ENCODE measurements at places on chromosomes 11 and 22. TPM values are rescaled to one million over a fixed set of nuclear protein-coding genes. Genes with fewer than 3 reads are reported as not detected.

DNA sequence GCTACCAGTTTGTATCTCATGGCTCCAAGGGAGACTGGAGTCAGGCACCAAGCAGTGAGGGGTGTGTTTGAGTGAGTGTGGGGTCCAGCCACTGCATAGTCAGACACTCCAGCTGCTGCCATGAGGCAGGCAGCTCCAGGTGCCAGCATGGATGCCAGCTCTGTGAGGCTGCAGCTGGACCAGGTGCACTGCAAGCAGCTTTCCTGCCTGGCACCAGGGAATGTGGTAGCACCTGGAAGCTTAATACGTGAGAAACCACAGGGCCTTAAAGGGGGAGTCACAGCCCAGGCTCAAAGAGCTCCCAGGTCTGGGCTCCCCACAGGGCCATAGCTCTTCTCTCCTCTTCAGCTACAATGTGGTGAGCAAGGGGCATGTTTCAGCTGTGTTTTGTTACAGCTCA is 817.8 kb upstream of the LUZP2 start:
- no peak for DNase-seq

DNA sequence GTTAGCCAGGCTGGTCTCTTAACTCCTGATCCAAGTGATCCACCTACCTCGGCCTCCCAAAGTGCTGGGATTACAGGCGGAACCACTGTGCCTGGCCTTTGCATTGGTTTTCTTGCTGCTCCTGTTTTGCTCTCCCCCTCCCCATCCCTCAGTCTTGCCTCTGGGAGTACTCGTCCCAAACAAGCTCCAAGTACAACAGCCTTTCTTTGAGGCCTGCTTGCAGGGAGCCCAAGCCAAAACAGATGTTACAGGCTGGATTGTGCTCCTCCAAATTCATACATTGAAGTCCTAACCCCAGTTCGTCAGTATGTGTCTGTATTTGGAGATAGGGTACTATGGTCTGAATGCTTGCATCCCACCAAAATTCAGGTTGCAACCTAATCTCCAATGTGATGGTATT is 8.6 kb downstream of the IGLL1 start:
- DNase-seq, result no peak

DNA sequence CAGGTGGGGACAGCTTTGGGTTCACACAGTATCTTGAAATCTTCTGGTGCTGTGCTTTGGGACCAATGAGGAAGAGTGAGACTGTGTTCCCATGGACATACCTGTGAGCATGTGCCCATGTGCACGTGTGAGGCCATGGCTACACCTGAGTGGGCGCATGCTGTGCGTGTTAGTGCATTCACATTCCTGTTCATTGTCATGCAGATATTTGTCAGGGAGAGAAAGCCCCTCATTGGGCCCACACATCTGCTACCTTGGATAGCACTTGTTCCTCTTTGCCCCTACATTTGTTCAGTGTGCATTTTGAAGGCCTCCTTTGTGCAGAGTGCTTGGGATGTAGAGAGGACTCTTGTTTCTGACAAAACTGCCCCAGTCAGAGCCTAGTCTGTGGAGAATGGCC is 154.3 kb upstream of the E2F8 start:
- DNase-seq, result no peak

DNA sequence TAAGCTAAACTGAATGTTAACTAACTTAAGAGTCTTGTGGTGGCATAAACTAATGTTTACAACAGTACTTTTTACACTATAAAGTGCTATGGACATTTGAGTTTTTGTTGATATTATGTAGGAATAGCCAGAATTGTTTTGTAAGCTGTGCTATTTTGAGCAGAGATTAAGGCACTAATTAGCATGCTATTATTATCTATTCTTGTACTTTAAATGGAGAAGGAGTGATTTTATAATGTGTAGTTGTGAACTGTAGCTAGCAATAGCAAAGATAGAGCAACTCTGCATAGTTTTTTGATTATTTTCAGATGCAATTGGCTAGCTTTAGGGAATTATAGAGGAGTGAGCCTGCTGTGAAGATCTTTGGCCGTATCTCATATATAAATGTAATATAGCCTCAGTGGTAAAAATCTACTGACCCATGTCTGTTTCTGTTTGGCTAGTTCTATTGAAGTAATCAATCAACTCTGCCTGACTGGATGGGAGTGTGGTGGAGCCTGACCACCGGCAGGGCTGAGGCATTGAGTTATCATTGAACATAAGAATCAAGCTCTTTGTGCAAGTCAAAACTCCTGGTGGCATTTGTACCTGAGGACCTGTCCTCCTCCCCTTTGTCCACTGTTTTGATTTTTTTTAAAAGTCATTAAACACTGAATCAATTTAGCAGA is 34.3 kb downstream of the NCAM1 start:
- no peak for DNase-seq

GRCh38 chr11:18352581-18352980 is 30.2 kb downstream of the GTF2H1 start:
- DNase-seq, result no peak

DNA sequence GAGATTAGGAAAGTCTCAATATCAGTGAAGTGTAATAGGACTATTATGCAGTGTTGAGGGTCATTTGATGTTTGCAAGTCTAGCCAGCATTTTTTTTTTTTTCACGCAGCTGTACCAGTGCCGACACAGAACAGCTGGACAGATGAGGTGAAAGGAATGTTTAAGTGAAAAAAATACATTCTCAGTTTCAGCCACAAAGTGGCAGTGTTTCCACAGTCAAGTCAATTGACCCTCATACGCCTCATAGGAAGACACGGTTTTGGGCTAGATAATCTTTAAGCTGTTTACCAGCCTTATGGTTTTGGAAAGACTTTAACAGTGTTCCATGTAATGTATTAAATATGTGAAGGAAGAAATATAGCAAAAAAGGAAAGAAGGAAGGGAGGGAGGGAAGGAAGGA is 349.9 kb upstream of the ANO3 start:
- DNase-seq, result no peak

- DNase-seq, result no peak
Measured at GRCh38 chr22:43269646-43270045, 73.5 kb downstream of the SCUBE1 start.

DNA sequence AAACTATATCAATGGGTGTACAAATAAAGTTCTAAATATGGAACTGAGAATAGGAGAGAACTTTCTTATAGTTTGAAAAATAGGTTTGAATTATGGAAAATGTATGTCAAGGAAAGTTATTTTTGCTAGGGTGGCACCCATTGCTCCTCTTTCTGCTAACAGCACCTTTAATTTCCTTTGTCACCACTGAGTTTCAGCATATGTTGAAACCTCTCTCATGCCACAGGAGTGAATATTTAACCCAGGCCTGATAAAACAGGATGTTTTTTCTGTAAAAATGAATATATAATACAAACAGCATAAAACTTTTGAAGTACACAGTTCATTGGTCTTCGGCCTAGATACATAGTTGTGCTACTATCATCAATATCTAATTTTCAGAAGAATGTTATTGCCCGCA is 385.5 kb upstream of the ANO5 start:
- DNase-seq, result no peak

DNA sequence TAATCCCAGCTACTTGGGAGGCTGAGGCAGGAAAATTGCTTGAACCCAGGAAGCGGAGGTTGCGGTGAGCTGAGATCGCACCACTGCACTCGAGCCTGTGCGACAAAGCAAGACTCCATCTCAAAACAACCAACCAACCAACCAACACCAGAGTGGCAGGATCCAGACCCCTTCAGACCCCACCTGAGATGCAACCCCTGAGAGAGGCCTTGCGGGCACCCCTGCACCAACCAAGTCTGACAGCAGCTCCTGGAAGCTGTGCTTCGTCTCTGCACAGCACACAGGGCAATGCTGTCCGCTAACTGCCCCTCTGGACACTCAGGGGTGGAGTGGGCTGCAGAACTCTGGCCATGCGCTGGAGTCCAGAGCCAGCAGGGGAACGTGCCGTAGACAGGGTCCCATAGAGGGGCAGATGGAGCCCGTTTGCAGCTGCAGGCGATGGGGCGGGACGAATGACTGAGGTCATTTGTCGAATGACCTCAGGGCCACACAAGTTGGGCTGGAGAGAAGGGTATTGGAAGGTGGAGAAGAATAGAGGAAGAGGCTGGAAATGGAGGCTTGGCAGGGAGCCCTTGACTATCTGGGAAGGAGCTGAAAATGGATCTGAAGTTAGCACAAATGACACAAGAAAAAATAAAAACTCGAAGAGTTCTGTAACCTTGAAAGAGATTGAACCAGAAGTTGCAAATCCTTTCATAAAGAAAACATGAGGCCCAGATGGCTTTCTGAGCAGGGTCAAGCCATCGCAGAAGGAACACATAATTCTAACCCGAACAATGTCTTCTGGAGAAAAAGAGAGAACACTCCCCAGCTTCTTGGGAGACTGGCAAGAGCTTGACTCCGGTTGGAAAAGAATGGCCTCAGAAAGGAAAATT is 199.7 kb downstream of the CTTN start:
- DNase-seq, result no peak

DNA sequence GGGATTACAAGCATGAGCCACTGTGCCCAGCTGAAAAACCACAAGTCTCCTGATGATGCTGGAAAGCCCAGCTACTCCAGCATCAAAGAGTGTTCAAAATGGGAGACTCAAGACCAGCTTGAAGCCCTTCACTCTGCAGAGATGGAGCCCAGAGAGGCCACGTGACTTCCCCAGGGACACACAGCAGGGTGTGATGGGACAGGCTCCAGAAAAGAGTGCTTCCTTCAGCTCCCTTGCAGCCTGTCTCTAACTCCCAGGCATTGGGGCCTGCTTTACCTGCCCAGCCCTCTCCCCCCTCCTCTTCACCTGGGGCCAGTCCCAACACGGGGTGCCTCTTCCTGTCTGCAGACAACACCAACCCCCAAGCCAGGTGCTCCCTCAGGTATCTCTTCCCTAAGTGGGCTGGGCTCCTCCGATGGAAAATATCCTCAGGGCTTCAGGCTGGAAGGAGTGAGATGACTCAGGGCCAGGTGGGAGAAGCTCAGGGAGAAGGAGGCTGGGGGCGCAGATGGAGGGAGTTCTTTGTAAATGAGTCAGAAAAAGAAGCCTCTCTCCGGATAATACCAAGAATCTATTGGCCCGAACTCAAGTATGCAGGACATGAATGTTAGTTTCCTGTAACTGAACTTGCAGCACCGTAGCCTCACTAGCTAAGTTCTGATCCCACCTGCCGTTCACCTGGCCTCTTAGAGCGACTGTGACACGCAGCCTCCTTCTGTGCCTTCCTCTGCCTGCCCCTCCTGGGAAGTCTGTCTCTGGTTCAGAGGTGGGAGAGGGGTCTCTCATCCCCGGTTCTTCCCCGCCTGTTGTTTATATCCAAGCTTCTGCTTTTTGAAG is 326.6 kb downstream of the MN1 start:
- no peak for DNase-seq

DNA sequence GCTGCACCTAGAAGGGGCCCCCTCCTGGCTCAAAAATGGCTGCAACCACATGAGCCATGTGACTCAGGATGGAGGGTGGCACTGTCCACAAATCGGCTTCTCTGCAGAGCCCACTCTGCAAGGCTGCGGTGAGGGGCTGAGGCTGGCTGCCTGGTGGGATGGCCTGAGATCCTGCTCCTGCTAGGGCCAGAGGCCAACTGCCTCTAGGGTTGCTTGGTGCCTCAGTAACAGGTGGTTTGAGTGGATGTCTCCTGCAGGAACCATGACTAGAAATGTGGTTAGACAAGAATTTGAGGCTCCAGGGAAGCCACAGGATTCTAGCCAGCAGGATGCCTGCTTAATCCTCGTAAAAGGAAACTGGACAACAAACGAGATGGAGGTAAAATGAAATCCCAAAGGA is 17.1 kb downstream of the PATZ1 start:
- no peak for DNase-seq

- no peak for DNase-seq
Measured at GRCh38 chr22:48015701-48016100, 1253.3 kb downstream of the TBC1D22A start.

DNA sequence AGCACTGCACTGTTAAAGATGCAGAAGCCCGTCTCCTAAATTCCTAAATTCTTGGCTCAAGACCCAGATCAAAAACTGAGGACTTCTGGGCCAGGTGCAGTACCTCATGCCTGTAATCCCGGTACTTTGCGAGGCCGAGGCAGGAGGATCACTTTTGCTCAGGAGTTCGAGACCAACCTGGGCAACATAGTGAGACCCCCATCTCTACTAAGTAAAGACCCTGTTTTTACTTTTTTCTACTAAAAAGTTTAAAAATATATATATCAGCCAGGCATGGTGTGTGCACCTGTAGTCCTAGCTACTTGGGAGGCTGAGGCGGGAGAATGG is 29.7 kb downstream of the PDGFB start:
- no peak for DNase-seq

GRCh38 chr11:130890039-130890745 is 26.1 kb downstream of the SNX19 start:
- no peak for DNase-seq

DNA sequence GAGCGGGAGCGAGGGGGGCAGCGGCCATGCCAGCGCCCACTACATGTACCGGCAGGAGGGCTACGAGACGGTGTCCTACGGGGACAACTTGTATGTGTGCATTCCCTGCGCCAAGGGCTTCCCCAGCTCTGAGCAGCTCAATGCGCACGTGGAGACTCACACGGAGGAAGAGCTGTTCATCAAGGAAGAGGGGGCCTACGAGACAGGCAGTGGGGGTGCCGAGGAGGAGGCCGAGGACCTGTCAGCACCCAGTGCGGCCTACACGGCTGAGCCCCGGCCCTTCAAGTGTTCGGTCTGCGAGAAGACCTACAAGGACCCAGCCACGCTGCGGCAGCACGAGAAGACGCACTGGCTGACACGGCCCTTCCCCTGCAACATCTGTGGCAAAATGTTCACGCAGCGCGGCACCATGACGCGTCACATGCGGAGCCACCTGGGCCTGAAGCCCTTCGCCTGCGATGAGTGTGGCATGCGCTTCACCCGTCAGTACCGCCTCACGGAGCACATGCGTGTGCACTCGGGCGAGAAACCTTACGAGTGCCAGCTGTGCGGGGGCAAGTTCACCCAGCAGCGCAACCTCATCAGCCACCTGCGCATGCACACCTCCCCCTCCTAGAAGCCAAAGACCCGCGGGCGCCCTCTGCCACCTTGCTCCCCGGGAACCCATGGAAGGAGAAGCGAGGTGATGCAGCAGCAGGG is 20.9 kb upstream of the TMEM191C start:
- DNase-seq, result no peak

GRCh38 chr22:44550711-44551491 is 52.9 kb upstream of the RTL6 start:
- DNase-seq, result no peak

- no peak for DNase-seq
Measured at GRCh38 chr22:21628386-21629254, 1.2 kb downstream of the YDJC start.

GRCh38 chr11:19721176-19721575 is 8.5 kb downstream of the NAV2 start:
- DNase-seq, result no peak

- no peak for DNase-seq
Measured at GRCh38 chr11:123202155-123203151, 7.4 kb upstream of the CLMP start.

- DNase-seq, result no peak
Measured at GRCh38 chr11:83836065-83836464, 549.9 kb upstream of the CCDC90B start.

The FAM111B gene
- 6.4 TPM for total RNA-seq

The CYP2D6 gene
- total RNA-seq, result 2.3 TPM

The TMPRSS6 gene
- total RNA-seq, result 0.76 TPM

The LRRC56 gene
- 1.4 TPM for total RNA-seq

The CRYBB3 gene
- total RNA-seq, result not detected

The BDNF gene
- total RNA-seq, result 0.05 TPM

The NXPE2 gene
- total RNA-seq, result not detected

All from activated T-cell treated with anti-CD3 and anti-CD28 coated beads, Interleukin-2, amount 50 U/mL, for 4 hours (primary cell).